Myocyte (in vitro differentiated cells): ENCODE measurements at places on chromosomes 7 and 10.

GRCh38 chr7:140013676-140014075, 49.1 kb downstream of the PARP12 start:
- no peak for DNase-seq

DNA sequence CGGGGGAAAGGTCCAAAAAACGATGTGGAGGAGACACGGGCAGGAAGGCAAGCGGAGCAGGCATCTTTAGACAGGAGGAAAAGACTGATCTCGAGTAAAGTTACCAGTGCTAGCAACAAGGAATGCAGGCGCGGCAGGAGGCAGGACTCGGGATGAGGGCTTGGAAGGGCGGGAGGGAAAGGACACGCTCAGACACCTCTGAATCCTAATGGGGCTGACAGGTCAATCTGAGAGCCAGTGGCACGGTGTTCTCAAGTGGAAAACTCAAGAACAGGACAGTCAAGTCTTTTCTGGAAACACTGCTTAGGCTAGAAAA, 155.3 kb upstream of the COBL start:
- DNase-seq: no peak

DNA sequence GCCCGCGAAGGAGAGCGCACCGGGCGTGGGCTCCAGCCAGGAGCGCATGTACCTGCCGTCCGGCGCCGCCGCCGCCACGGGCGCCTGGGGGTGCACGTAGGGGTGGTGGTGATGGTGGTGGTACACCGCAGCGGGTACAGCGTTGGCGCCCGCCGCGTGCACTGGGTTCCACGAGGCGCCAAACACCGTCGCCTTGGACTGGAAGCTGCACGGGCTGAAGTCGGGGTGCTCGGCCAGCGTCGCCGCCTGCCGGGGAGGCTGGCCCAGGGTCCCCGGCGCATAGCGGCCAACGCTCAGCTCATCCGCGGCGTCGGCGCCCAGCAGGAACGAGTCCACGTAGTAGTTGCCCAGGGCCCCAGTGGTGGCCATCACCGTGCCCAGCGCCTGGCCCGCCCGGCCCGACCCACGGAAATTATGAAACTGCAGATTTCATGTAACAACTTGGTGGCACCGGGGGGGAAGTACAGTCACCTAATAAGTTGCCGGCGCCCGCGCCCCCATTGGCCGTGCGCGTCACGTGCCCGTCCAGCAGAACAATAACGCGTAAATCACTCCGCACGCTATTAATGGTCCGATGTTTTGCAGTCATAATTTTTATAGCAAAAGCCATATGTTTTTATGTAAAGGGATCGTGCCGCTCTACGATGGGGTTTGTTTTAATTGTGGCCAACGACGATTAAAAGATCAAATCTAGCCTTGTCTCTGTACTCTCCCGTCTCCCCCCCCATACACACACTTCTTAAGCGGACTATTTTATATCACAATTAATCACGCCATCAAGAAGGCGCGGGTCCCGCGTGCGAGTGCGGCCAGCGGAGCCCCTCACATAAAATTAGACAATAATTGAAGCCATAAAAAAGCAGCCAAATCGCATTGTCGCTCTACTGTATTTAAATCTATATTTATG, at the start of gene HOXA9:
Gene HOXA9 (minus strand): TSS at position 449 of the 907 bp plus-strand sequence. CDS start 80 bp downstream, at position 369.
- peak; percentile 91 for DNase-seq

GRCh38 chr10:82288461-82288881, 413.5 kb downstream of the NRG3 start:
- no peak for DNase-seq

DNA sequence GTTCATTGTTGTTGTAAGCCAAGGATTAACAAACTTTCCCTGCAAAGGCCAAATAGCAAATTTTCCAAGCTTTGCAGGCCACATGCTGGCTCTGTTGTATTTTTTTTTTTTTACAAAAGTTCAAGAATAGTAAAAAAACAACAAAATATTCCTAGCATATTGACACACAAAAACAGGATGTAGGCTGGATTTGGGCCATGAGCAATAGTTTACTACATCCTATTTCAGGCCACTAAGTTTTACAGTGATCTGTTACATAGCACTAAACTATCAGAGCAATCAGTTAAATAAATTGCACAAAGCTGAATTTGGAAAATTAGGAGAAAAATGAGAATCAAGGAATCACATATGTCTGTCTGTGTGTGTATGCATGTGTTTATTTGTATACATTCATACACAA, 491.8 kb upstream of the GHITM start:
- no peak for DNase-seq

DNA sequence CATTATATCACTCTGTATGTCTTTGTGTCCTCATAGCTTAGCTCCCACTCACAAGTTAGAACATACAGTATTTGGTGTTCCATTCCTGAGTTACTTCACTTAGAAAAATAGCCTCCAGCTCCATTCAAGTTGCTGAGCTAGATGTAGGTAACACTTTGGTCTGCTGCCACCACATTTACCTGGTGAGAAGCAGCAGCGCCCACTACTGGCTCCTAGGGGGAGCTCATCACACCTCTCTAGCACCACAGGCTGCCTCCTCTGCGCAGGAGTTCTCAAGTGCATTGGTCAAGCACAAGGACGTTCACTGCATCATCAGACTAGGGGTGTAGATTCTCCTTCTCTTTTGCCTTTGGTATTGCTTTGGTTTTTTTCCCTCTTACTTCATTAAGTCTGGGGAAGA, 530.9 kb upstream of the AUTS2 start:
- DNase-seq: no peak

GRCh38 chr7:119374436-119374835, 898.5 kb upstream of the KCND2 start:
- no peak for DNase-seq

- DNase-seq: no peak
Measured at GRCh38 chr10:47071891-47072290, 160.7 kb downstream of the PTPN20 start.

DNA sequence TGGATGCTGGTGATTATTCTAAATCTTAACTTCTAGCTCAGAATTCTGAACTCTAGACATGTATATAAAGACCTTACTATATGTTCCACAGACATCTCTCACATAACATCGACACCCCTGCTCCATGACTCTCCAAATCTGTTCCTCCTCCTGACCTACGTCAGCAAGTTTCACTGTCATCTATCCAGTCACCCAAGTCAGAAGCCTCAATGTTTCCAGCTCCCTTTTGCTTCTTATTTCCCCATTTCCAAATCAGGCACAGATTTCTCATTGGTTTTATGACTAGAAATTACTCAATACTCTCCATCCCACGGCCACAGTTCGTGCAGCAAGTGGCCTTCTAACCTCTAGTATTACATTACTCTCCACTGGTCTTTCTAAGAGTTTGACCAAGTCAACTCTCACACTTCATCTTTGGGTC, 28.5 kb downstream of the EPC1 start:
- no peak for DNase-seq

- no peak for DNase-seq
Measured at GRCh38 chr7:137342265-137342664, 1.3 kb downstream of the PTN start.

DNA sequence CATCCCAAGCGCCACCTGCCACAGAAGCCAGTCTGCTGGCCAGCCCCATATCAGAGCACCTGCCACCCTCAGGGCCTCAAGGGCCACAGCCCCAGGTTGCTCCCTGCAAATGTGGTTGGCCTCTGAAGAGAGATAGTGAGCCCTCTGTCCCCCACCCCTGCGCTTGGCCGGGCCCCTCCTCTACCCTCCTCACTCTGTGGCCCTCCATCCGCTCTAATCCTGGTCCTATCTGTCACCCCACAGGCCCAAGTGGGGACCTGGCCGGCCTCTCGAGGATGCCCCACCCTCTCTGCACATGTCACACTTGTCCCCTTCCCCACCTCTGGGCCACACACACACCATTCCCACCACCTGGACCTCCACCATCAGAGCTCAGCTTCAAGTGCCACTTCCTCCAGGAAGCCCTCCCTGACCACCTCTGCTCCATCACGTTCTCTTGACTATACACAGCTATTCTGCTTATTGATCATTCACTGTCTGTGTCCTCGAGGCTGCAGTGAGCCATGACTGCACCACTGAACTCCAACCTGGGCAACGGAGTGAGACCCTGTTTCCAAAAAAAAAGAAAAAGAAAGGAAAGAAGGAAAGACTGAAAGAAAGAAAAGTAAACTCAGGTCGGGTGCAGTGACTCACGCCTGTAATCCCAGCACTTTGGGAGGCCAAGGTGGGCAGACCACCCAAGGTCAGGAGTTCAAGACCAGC, 42.4 kb downstream of the TNRC18 start:
- DNase-seq: peak; percentile 50

DNA sequence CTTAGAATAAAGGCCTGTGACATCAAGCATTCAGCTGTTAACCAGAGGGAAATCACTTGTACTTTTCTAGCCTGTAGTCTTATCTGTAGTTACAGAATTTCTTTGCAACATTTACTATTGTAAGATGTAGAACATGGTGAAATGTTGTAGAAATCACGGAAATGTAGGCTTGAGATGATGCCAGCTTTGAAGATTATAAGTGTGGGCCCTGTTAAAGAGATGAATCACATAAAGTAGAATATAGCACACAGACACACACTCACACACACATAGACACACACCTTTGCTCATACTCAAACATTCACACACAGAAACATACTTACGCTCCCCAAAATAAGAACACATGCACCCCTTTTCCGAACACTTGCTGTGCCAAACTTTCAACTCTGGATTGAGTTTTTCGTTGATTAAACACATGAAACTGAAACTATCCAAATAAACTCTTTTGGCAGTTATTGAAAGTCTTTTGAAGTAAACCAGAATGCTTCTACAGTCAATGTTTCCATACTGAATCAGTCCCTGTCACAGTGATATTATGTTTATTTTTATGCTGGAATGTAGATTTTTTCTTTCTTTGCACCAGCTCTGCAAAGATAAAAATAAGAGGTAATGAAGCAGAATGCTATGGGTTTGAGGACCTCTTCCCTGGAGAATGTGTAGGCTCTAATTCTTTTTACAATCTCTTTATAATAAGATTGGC, 230.3 kb upstream of the MEOX2 start:
- DNase-seq: no peak

- DNase-seq: peak; percentile 87
Measured at GRCh38 chr10:788796-789748, 99.6 kb upstream of the DIP2C start.

- DNase-seq: no peak
Measured at GRCh38 chr10:34959321-34959720, 130.8 kb downstream of the CUL2 start.

- DNase-seq: no peak
Measured at GRCh38 chr7:148789220-148789619, 90.5 kb downstream of the CUL1 start.

GRCh38 chr10:133264461-133264860, 12.2 kb downstream of the ADAM8 start:
- no peak for DNase-seq

DNA sequence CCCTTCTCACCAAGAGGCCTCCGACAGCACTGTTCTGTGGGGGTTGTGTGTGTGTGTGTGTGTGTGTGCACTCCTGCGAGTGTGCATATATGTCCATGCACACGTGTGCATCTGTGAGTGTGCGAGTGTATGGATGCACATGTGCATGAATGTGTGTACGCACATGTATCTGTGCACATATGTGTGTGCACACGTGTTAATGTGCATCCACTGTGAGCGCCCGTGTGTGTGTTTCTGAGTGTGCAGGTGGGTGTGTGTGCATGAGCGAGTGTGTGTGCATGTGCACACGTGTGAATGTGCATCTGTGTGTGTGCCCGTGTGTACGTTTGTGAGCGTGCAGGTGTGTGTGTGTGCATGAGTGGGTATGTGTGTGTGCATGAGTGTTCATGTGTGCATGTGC, 48.5 kb upstream of the FOXL3 start:
- DNase-seq: no peak
